Activated CD4-positive, alpha-beta memory T cell treated with anti-CD3 and anti-CD28 coated beads for 36 hours (primary cell): ENCODE measurements at places on chromosomes 3 and 15.

GRCh38 chr3:185764980-185765370, 59.9 kb downstream of the IGF2BP2 start:
- DNase-seq: no peak

DNA sequence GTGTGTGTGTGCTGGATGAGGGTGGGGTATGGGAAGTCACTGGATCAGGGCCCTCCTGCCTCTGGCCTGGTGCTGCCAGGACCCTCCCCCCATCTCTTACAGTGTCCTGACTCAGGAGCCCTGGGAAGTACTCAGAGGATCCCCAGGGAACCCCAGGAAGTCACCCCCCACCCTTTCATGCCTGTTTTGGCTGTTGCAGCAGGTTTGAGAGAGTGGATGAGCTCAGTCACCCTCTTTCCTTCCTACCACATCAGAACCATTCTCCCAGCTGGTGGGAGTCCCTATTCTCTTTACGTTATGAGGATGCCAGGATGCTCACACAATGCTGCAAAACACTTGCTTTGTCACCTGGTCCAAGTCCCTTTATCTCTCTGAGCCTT, 59.0 kb downstream of the BDH1 start:
- no peak for DNase-seq

DNA sequence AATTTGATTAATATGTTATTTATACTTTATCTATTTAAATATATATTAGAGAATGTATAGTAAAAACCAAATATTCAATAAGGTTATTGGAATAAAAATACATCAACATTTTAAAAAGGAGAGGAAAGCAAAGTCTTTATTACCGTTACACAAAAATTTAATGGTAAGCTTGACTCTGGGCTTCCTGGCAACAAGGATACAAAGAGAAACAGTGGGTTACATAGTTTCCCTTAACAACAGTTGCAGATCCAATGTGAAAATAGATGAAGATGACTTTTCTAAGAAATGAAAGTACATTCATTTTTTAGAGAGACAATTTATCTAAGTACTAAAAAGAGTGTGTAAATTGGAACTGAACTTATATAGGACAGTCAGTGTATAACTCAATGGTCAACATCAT, 6.0 kb upstream of the PHLDB2 start:
- DNase-seq: no peak

DNA sequence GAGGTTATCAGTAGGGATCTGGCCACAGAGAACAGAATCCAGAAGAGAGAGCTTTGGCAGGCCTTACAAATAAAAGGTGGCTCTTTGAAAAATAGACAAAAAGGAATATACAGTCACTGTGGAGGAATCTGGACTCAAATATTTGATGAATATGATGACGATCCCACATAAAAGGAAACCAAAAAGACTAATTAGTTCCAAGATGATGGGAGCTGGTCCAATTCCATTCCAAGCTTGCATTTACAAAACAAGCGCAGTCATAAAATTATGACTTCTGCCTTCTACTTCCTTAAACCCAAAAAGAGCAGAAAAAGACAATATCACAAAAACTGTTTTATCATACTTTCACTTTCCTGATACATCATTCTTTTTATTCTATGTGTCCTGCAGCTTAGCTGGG, 285.8 kb downstream of the DIPK2A start:
- DNase-seq: no peak

GRCh38 chr15:85609492-85609891, 185.2 kb downstream of the KLHL25 start:
- no peak for DNase-seq
